ENCODE measurements at places on chromosomes 12 and 14.

- no peak for DNase-seq
These were observed 46.6 kb downstream of the PDZRN4 start for GRCh38 chr12:41234692-41235091.

DNA sequence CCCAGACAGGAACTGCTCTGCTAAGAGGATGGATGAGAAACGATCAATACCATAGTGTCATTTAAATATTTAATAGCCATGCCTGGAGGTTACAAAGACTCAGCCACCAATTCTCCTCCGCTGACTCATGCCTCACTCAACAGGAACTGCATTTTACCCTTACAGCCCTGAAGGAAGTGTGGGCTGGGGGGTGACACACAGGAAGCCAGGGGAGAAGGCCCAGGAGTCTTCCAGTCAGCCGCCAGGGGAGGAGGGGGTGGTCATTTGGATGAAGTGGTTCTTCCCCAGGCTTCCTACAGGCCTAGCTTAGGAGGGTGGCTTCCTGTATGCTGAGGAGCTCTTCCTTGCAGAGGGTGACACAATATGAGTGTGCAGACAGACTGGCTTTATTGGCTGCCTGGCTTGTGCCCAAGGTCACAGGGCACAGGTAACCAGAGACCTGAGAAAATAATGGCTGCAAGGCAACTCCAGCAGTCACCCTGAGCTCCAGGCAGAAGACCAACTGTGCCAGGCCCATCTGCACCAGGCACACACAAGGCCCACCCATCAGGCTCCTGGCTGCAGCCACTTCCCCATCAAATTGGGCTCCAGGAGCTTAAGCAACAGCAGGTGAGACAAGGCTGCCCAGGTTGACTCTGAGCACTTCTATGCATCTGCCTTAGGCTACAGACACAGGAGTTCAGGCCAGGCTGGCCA lies 30.6 kb upstream of the RPLP0 start:
- no peak for DNase-seq

- DNase-seq, result no peak
These were observed 284.0 kb downstream of the PRKD1 start for GRCh38 chr14:29643433-29644211.

GRCh38 chr12:68835333-68835908 lies 27.4 kb downstream of the MDM2 start:
- DNase-seq, result no peak

GRCh38 chr12:6335451-6336078 lies 6.3 kb downstream of the TNFRSF1A start:
- DNase-seq, result peak; percentile 55

DNA sequence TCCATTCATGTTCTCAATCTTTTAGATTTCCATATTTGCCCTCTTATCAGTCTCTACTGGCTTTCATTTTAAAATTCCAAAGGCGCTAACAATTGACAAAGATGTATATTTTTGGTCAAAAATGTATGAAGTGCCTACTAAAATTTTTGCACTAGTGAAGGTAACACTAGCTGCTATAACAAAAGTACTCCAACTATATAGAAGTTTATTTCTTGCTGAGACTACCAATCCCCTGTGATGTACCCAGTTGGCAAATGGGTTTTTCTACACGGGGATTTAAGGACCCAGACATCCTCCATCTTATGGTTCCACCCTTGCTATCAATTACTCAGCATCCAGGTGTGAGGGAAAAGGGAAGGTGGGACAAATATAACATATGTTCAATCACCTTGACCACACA lies 75.3 kb upstream of the TSPAN8 start:
- no peak for DNase-seq

GRCh38 chr12:31869972-31870371 lies 89.2 kb upstream of the RESF1 start:
- no peak for DNase-seq
